ENCODE measurements at places on chromosomes 11 and 22.

- no peak for DNase-seq
Measured at GRCh38 chr11:73978576-73979086, 4.0 kb downstream of the UCP2 start.

DNA sequence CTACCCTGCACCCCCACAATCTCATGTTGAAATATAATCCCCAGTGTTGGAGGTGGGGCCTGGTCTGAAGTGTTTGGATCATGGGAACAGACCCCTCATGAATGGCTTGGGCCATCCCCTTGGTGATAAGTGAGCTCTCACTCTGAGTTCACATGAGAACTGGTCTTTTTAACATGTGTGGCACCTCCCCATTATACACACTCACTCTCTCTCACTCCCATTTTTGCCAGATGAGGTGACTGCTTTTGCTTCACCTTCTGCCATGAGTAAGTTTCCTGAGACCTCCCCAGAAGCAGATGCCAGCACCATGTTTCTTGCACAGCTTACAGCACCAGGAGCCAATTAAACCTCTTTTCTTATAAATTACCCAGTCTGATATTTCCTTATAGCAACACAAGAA lies 32.1 kb upstream of the DRD2 start:
- no peak for DNase-seq

DNA sequence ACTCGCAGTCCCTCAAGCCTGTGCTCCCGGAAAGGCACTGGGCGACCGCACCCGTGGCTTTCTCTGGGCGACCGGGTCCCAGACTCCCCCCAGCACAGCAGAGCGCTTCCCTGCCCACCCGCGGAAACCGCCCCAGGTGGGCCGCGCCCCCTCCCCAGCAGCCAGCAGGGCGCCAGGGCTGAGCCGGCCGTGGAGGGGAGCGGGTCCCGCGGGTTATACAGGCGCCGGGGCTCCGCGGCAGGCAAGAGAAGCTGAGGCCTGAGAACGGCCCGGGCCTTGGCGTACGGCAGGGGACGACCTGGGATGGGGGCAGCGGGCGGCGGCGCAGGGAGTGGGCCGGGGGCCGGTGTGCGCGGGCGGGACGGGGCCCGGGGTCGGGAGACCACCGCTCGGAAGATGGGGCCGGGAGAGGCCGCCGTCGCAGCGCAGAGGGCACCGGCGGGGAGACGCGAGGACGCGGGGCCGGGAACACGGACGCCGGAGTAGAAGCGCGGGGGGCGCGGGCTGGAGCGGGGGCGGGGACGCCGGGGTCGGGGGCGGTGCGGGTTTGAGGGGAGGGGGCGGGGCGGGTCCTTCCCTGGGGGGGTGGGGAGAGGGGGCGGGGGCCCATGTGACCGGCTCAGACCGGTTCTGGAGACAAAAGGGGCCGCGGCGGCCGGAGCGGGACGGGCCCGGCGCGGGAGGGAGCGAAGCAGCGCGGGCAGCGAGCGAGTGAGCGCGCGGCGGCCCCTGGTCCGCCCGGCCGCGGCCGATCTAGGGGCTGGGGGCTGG lies at the start of gene MDK:
Gene MDK, plus strand, starts transcription at position 622 of the 771 bp plus-strand sequence. CDS start 389 bp downstream, outside the sequence.
- DNase-seq = peak; percentile 99

DNA sequence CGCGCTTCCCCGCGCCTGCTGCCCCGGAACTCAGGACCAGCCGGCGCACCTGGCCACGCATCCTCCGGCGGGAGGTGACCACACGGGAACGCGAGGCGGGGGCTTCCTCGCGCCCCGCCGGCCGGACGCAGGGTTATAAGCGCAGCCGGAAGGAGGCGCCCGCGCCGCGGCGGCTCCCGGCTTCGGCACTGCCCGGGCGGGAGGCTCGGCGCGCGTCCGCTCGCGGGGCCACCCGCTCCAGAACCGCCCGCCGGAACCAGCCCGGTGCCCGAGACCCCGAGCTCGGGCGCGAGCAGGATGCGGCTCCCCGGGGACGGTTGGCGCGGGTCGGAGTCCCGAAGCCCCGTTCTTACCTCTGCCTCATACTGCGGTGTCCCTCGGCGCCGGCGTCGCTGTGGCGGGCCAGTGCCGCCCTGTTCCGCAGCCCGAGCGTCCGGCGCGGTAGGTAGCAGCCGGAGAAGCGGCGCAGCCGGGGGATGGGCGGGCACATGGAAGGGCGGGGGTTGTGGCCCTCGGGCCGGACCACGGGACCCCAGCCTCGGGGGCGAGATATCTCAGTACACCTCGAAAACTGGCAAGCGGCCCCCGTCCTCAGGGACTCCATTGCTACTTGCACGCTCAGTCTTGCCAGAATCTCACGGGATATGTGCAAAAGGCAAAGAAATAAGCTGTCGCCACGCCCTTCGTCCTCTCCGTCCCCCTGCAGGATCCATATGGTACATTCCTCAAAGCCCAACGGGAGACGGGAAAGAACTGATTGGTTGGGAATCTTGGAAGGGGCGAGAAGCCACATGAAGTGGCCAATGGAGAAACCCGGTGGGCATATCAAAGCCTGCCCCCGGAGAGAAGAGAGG lies 23.1 kb downstream of the MICAL3 start:
- peak; percentile 97 for DNase-seq

- no peak for DNase-seq
Measured at GRCh38 chr11:29027436-29027835, 919.2 kb downstream of the METTL15 start.

DNA sequence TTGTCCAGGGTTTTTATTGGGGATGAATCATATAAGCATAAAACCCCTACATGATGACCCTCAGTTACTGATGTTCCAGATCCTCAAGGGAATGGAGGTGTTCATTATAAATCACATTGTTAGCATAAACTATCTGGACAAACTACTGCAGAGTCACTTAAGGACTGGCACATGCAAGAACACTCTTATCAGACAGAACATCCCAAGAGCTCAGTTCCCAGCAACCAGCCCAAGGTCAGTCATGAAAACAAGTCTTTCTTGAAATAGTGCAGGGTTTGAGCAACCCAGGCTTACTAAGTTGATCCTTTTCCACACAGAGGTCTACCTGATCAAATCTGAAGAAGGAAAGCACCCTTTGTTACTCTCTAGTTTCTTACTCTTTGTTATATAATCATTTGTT lies 13.5 kb upstream of the PTS start:
- DNase-seq = no peak

- DNase-seq = peak; percentile 66
Measured at GRCh38 chr11:1059759-1060158, 14.9 kb upstream of the MUC2 start.

- DNase-seq = no peak
Measured at GRCh38 chr11:11247086-11247485, 106.0 kb downstream of the CSNK2A3 start.

Measured in H7 (cell line).